Thymus (tissue), 14 donors: ENCODE measurements at places on chromosomes 12 and 14.

GRCh38 chr14:94173471-94173884 is 644 bp upstream of the PPP4R4 start:
- DNase-seq = no peak

DNA sequence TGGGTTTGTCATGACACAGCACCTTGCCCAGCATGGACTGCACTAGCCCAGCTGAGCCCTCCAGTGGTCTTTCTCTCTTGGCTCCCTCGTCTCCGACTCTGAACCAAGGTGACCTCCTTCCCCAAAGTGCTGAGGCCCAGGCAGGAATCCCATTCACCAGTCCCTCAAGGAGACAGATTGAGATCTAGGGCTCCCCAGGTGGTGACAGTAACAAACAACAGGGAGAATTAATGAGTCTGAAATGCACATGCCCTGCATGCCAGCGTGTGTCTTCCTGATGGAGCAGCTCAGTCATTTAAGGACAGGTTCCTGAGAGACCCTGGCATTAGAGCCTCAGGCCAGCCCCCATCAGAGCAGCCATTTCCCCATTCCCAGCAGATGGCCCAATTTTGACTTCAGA is 51.4 kb upstream of the OAS1 start:
- no peak for DNase-seq

- no peak for DNase-seq
Observed at GRCh38 chr12:92544322-92544721, 158.5 kb upstream of the PLEKHG7 start.

- DNase-seq = no peak
Observed at GRCh38 chr12:49707812-49708147, 575 bp upstream of the FMNL3 start.

GRCh38 chr12:112029301-112029700 is 16.1 kb downstream of the ERP29 start:
- no peak for DNase-seq
